ENCODE measurements at places on chromosomes 4 and X.

- DNase-seq = no peak
These were observed 24.3 kb upstream of the FAM47C start for GRCh38 chrX:36983831-36984230.

DNA sequence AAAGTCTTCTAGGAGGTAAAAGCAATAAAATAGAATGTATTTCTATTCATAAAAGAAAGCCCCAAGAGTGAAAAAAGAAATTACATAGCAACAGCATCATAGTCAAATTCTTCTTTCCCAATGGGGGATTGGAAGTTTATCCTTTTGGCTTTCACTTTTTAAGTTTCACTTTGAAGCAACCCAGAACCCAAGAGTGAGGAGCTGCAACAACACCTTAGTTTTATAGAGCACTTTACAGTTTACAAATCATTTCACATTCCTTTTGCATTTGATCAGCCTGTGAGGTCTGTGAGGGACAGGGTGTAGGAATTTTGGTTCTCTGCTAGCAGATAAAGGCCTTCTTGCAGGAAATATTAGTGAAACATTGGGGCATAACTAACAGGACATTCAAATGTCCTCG lies 112.0 kb upstream of the NDP start:
- DNase-seq = no peak

- no peak for DNase-seq
These were observed 200.8 kb downstream of the MGST2 start for GRCh38 chr4:139866276-139866962.

- DNase-seq = no peak
These were observed 137.4 kb downstream of the FRYL start for GRCh38 chr4:48642421-48643374.

DNA sequence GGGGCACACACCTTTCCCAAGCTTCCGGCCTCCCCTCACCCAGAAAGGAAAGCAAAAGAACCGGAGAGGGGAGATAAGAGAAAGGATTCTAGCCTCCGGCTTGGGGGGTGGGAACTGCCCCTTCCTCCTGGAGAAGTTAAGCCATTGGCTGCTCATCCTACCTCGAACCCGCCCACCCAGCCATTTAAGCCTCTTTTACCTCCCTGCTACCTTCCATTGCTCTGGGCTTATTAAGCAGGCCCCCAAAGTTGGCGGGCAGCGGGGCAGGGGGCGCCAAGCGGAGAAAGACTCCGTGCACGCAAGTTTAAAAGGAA lies 2.3 kb downstream of the MAML3 start:
- DNase-seq = peak; percentile 71

DNA sequence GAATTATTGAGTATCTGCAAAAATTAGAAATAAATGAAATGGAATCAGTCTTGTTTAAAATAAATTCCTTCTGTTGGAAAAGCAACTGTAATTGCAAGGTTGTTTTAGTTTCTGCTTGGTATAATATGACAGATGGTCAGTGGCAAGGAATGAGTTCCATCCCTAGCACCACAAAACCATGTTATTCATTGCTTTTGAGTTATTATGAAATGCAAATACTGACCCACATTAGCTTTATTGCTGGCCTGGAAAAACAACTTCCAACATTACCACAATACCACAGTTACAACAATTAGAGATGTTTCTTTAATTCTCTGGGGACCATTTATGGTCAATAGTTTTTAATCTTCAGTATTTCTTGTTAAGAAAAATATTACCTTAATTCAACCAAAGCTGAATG lies 194.4 kb downstream of the TMA16 start:
- DNase-seq = no peak

- DNase-seq = no peak
These were observed 331.4 kb downstream of the RAPGEF2 start for GRCh38 chr4:159434114-159434870.

DNA sequence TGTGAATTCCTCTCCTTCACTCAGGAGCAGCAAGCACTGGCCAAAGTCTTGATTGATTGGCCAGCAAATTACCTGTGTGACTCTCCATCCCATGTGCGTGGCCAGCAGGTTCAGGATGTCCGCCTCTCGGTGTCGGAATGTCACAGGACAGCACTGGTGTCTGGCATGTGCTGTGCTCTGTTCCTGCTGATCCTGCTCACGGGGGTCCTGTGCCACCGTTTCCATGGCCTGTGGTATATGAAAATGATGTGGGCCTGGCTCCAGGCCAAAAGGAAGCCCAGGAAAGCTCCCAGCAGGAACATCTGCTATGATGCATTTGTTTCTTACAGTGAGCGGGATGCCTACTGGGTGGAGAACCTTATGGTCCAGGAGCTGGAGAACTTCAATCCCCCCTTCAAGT lies 20.4 kb downstream of the TLR2 start:
- no peak for DNase-seq

GRCh38 chr4:89681219-89681618 lies 155.7 kb downstream of the SNCA start:
- DNase-seq = no peak

- DNase-seq = no peak
These were observed 30.6 kb downstream of the RFC1 start for GRCh38 chr4:39335566-39335965.

DNA sequence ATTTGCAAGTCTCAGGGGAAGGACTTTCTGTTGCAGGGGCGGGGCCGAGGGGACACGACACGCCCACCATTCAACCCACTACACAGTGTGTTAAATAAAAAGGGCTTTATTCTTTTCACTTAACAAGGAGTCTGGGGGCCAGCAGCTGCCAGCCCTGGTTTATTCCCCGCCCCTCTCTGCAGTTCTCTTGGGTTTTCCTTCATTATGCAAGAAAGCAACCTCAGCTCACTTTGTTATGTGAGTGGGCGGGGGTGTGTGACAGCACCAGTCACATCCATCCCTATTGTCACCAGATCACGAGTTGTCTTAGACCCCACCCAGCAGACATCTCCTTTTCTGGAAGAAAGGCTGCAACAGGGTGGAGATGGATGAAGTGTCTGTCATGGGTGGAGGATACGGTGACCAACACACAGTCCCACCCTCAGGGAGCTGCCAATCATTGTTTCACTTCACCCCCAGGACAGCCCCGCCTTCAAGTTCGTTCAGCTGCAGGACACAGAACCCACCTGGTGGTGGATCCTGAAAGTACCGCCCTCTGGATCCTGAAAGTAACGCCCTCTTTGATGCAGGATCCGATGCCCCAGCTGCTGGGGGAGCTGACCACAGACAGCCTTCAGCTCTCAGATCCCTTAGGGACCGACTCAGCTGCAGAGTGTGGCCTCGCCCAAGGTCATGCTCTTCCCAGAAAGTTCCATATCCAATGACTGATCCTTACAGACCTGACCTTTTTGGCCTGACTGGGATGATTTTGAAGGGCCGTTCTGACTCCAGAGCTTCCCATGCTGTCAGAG lies 79.6 kb downstream of the SMIM20 start:
- no peak for DNase-seq

DNA sequence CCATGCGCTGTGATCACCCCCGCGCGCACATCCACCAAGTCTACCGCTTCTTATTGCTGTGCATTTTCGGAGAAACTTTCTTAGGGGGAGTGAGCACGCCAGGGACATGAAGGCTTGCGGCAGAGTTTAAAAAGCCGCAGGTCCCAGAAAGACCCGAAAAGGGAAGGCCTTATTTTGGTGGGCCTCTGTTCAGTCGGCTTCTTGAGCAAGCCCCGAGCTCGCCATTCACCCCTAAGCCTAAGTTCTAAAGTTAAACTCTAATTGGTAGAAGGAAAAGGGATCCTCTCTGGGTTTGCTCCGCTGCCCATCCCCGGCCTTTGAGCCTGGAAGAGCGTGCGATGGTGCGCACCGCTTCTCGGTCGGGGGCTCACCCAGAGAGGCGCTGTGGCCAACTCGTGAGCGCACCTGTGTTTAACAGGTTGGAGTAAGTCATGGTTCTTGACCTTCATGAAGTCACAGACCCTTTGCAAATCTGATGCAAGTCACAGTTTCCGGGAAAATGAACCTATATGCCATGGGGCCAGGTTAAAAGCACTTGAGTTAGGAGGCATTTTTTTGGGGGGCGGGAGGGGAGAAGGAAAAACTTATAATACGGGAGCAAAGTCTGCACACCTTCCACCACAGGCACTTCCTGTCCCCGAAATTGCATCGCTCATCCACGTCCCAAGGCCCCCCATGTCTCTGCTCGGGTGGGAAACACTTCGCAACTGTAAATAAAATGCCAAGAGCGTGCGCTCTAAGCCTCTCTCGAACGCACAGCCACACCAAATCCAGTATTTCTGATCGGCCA lies 1.9 kb downstream of the PHOX2B start:
- DNase-seq = no peak

DNA sequence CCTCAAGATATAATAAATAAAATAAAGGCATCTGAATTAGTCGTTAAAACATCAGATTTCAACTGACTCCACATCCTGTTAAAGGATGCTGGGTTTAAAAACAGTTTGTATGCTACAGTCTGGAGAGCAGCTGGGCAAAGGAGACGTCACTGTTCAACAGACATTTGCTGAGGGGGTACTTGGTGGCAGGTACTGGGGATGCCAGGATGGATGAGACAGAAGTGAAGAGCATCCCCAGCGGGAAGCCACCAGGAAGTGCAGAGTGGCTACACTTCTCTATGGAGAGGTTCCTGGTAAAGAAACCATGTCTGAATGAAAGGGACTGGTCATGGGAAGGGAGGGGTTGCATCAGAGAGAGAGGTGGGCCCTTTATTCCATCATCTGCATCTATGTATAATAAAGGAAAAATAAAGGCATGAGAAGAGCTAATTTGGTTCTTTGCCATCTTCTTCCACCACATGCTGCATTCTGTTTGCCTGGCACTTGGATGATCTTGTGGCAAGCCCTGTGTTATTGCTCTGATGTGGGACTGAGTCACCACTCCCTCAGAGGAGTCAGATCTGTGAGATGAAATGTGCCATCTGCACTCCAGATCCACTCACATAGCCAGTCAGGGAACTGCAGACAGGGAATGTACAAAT lies 145.0 kb downstream of the SOWAHB start:
- DNase-seq = peak; percentile 33

- DNase-seq = no peak
These were observed 95.9 kb upstream of the GALNTL6 start for GRCh38 chr4:171717231-171717741.

DNA sequence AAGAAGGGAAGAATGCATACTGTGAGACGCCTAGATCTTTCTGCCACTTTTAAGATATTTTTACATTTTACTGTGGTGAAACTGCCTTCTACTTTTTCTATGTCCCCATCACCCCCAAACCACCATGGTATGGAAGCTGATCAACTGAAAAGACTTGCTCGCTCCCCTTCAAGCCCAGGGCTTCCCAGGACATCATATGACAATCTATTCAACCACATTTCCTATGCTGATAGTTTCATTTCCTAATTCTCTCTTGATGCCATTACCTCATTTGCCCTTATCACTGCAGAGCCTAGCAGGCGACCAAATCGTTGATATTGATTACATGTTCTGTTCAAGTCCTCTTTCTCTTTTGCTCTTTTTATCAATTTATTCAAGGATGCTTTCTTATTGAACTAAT lies 40.1 kb upstream of the KLHL34 start:
- no peak for DNase-seq

DNA sequence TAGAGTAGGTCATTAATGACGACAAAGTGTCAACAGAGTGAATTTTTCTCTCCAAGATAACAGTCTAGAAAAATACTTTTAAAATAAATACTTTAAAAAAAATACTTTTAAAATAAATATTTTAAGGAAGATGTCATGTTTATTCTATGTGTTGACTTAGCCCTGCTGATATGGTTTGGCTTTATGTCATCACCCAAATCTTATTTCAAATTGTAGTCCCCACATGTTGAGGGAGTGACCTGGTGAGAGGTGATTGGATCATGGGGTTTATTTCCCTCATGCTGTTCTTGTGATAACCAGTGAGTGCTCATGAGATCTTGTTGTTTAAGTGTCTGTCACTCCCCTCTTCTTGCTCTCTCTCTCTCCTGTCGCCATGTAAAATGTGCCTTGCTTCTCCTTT lies 754.9 kb upstream of the SLIT2 start:
- DNase-seq = no peak

- DNase-seq = no peak
These were observed 328.8 kb downstream of the BMPR1B start for GRCh38 chr4:95086551-95086950.

Data from cerebellar nuclear complex (tissue), 1 donor.